ENCODE measurements at places on chromosomes 12 and 14.

- no peak for DNase-seq
These were observed 54.4 kb downstream of the PELI2 start for GRCh38 chr14:56172571-56172971.

DNA sequence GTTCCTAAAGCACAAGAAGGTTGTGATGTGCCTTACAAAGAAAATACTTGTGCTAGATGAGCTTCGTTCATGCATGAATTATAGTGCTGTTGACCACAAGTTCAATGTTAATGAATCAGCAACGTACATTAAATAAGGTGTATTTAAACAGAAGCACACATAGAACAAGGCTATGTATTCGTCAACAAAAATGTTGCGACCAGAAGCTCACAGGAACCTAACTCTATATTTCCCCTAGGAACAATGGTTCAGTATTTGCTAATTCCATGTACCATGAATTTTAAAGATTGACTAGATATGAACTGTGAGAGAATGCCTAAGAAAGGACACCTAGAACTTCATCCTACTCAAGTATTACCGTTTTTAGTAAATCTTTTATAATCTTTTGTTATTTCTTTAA, 149.6 kb downstream of the ITPR2 start:
- DNase-seq: no peak

DNA sequence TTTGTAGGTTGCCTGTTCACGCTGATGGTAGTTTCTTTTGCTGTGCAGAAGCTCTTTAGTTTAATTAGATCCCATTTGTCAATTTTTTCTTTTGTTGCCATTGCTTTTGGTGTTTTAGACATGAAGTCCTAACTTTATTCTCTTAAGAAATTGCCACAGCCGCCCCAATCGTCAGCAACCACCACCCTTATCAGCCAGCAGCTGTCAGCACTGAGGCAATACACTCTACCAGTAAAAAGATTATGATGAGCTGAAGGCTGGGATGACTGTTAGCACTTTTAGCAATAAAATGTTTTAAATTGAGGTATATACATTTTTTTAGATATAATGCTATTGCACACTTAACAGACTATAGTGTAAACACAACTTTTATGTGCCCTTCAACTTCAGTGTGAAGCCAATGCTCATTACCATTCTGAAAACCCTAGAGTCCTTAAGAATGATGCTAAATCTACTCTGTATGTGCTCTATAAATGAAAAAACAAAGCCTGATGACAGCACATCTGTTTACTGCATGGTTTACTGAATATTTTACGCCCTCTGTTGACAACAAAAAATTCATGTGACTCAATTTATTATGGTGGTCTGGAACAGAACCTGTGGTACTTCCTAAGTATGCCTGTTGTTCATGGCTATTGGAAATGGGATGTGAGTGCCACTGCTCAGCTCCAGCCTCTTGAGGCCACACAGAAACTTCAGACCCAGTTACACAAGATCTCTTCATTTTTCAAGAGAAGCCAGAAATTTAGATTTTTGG, 197.4 kb downstream of the DUSP6 start:
- DNase-seq: no peak

DNA sequence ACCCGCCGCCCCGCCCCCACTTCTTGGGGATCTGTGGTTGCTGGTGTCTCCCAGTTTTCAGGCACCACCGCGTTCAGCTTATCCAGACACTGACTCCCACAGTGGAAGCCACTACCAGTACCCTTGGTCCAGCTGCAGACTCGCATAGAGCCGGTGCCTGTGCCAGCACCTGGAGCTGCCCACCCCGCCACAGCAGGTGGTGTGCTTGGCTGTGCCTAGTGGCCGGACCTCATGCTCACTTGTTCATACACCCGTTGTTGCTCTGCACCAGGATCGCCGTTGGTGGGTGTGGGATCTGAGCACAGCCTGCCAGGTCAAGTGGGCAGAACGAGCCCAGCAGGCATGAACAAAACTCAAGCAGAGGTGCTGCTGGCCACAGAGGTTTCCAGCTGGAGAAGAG, 673.2 kb downstream of the RERGL start:
- DNase-seq: no peak

GRCh38 chr12:56040963-56041551, 661 bp upstream of the RPS26 start:
- DNase-seq: no peak

- peak; percentile 82 for DNase-seq
These were observed 28.1 kb upstream of the TBC1D30 start for GRCh38 chr12:64796205-64796845.

DNA sequence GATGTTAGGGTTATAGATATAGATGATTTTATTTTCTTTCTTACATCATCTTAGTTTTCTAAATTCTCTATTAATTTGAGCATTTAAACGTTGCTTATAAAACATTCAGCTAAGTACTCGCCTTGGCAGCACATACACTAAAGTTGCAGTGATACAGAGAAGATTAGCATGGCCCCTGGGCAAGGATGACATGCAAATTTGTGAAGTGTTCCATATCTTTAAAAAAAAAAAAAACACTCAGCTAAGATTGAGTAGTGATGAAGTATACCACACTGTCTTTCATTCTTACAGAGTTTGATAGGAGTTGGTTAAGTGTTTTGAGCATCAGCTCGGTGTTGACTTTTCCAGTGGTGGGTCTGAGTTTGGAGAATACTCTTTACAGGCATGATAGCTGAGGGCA, 72.3 kb downstream of the FRMD6 start:
- no peak for DNase-seq

DNA sequence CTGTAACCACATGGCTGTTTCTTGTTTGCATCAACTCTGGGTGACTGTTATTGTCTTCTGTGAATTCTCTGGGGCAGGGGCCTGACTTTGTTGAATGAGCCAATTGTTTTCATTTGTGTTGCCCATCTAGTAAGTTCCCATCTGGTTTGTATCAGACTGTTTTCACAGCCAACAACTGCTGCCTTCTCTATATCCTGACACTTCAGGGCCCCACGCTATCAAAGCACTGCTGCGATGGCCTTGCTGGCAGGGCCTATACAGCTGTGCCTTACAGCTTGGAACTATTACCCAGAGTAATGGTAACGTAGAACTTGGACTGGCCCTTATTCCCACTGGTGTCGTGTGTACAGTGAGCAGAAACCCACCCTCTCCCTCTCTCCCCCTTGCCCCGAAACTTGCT, 104.3 kb upstream of the DACT1 start:
- no peak for DNase-seq

- no peak for DNase-seq
These were observed 113.2 kb downstream of the RAD51B start for GRCh38 chr14:67932708-67933246.

- no peak for DNase-seq
These were observed 1.8 kb downstream of the OTOGL start for GRCh38 chr12:80101126-80101525.

DNA sequence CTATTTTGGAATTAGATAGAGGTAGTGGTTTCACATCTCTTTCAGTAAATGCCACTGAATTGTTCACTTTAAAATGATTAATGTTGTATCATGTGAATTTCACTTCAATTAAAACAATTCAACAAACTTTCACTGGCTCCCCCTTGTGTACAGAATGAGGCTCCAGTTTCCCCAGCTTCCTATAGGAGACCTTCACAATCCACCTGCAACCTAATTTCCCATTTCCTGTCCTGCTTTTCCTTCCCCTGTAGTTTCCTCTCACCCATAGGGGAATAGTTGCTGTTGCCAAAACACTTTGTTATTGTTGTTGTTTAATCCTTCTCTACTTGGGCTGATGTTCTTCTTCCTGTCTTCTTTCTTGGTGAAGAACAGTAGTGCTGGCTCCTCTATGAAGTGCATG, 59.8 kb downstream of the NPAS3 start:
- peak; percentile 21 for DNase-seq

DNA sequence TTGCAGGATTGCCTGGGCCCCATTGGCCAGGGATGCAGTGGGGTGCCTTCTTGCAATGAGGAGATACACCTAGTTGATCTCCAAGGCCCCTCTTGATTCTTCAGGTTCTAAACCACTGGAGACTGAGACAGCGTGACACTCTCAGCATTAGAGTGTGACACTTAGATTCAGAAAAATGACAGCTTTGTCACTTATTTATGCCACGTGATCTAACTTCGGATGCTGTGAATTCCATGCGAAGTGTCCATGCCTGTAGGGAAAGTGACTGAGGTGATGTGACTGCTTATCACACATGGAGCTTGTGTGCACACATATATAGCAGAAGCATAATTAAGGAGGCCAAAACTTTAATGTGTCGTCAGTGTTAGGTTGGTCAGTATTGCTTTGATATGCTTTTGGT, 30.4 kb downstream of the FBXW8 start:
- DNase-seq: no peak

DNA sequence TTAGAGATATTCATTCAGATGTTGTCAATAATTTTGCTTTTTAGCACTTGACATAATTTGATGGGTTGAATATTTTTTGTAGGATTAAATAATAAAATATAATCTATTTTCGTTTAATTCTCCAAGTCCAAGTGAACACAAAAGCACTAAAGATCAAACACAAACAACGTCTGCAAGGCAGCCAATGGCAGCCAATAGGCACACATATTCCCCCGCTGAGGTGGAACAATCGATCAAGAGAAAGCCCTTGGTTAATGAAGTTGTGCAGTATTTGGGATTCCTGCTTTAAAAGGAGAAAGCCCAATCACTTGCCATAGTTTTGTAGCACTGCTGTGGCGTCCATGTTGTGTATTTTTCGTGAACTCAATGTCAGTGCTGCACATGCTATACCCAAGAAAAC, 1.5 kb downstream of the DHRS7 start:
- DNase-seq: no peak

- DNase-seq: no peak
These were observed 44.3 kb downstream of the SCN8A start for GRCh38 chr12:51635346-51635745.

- no peak for DNase-seq
These were observed 141.0 kb upstream of the ALG10B start for GRCh38 chr12:38175538-38175937.

DNA sequence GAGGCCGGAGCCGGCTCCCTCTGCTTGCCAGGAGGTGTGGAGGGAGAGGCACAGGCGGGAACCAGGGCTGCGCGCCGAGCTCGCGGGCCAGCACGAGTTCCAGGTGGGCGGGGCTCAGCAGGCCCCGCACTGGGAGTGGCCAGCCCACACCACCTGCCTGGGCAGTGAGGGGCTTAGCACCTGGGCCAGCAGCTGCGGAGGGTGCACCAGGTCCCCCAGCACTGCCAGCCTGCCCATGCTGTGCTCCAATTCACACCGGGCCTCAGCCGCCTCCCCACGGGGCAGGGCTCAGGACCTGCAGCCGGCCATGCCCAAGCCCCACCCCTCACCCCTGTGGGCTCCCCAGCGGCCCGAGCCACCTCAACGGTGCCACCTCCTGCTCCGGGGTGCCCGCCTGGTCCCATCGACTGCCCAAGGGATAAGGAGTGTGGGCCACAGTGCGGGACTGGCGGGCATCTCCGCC, 72.4 kb upstream of the PPP2R5C start:
- no peak for DNase-seq

- DNase-seq: peak; percentile 46
These were observed 37.8 kb downstream of the MYO1H start for GRCh38 chr12:109385339-109386058.

DNA sequence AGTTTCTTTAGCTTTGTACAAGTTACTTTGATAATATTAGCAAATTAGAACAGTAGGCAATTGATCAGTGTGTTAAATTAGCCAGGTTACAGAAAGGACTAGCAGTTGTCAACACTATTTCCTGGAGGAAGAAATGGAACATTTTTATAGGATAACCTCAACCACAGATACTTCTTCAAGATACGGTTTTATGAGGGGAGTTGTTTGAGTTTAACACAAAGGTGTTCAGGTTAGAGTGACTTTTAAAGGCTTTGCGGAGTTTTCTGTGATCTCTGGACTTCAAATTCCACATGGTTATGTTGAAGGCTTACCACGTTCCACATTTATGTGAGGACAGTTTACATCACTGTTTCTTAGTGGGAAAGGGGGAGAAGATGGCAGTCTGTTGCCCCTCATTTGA, 19.3 kb downstream of the YARS2 start:
- DNase-seq: no peak

- DNase-seq: no peak
These were observed 5.5 kb downstream of the CEP170B start for GRCh38 chr14:104870368-104871144.

DNA sequence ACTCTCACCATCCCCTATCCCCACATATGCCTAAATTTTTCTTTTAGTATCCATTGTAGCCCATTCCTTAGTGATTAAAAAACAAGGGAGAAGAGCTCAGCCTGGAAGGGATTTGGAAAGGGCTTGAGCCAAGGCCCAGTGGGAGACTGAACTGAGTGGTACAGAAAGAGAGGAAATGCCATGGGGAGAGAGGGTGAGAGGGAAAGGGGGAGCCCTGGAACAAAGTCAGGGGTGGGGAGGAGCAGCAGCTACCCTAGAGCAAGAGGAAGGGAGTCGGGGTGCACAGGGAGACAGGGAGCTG, 2.6 kb upstream of the ATN1 start:
- no peak for DNase-seq

DNA sequence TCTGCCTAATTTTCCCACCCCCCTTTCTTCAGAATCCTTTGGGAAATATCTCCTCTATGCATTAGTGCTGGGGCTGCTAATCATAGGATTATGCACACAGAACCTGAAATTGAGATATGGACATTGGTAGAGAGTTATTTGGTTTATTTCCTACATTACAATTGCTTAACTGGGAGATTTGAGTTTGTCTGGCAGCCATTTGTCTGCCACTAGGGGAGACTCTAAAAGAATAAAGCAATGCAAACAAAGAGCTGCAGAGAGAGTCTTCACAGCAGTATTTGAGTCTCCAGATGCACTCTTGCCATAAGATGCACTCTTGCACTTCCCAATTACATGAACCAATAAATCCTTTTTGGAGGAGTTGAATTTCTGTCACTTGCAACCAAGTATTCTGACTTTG, 12.0 kb upstream of the PCNX4 start:
- DNase-seq: no peak

- no peak for DNase-seq
These were observed 34.1 kb downstream of the CCDC85C start for GRCh38 chr14:99569725-99570543.

GRCh38 chr12:48004053-48004941, at the start of gene COL2A1:
Gene COL2A1, minus strand, starts transcription at chr12:48004476. Its CDS starts 155 bp downstream, at chr12:48004321.
- peak; percentile 76 for DNase-seq

- no peak for DNase-seq
These were observed 500.8 kb upstream of the GARIN6 start for GRCh38 chr12:99146730-99147129.

- DNase-seq: no peak
These were observed 64.1 kb upstream of the HIF1A start for GRCh38 chr14:61631045-61631687.

DNA sequence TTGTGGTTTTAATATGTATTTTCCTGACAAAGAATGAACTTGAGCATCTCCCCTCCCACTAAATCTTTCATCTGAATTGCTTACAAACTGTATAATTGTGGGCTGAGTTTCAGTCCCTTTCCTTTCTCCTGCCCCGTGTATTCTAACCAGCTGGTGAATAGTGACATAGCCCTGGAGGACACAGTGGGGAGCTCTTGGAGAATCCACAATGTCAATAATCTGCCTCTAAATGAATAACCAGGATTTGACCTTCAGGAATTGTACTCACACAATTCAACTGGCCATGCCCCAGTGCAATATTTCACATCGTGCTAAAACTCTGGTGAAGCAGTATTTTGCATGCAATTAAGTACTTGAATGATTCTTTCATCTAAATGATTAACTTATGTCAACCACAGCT, 177.2 kb downstream of the C12orf42 start:
- no peak for DNase-seq

All from iPS-NIHi11 (cell line).